Activated CD8-positive, alpha-beta memory T cell treated with anti-CD3 and anti-CD28 coated beads for 1 hour (primary cell): ENCODE measurements at places on chromosomes 2 and 18.

DNA sequence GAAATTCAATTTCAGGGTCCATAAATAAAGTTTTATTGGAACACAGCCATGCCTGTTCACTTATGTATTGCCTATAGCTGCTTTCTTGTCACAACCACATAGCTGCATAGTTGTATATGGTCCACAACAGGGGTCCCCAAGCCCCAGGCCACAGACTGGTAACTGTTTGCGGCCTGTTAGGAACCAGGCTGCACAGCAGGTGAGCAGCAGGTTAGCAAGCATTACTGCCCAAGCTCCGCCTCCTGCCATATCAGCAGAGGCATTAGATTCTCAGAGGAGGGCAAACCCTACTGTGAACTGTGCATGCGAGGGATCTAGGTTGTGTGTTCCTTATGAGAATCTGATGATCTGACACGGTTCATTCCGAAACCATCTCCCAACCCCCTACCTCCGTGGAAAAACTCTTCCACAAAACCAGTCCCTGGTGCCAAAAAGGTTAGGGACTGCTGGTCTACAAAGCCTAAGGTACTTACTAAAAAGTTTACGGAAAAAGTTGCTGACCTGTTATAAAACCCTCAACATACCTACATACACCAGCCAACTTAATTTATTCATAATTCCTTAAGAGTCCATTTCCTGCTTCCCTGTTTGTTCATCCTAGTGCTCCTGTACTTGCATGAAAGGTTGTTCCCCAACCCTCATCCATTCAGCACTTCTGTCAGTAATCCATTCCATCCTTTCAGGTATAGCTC is 40.1 kb downstream of the NDUFAF7 start:
- DNase-seq = no peak

DNA sequence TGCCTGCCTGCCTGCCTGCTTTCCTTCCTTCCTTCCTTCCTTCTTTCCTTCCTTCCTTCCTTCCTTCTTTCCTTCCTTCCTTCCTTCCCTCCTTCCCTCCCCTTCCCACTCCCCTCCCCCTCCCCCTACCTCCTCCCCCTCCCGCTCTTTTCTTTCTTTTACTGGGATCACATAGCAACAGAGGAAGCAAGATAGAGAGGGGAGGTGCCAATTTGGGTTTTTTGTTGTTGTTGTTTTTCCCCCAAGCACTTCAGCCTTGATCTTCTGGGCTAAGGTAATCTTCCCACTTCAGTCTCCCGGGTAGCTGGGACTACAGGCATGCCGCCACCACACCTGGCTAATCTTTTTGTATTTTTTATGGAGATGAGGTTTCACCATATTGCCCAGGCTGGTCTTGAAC is 20.0 kb downstream of the PPM1B start:
- no peak for DNase-seq

DNA sequence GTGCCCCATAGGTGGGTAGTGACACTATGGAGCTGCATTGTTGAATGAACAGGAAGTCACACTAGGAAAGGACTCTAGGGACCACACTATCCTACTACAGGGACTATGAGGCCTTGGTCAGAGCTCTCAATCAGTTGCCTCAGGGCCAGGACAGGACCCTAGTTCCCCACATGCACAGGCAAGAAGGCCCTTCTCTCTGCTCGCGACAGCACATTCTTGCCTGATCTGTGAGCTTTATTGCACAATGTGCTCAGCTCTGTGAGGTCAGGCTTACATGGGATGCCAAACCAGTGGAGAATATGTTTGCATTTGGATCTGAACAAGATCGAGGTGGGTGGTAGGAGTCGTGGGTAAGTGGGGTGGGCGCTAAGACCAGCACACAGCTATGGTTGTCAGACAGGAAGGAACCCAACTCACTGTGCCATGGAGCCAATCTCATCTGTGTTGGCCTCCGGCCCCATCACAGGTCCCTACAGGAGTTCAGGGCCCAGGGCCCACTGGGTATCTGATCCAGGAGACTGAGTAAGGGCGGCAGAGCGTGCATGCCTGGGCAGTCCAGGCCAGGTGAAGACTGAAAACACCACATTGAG is 8.0 kb downstream of the PCARE start:
- DNase-seq = no peak

GRCh38 chr18:21904856-21905255 is 164.3 kb downstream of the MIB1 start:
- DNase-seq = no peak

DNA sequence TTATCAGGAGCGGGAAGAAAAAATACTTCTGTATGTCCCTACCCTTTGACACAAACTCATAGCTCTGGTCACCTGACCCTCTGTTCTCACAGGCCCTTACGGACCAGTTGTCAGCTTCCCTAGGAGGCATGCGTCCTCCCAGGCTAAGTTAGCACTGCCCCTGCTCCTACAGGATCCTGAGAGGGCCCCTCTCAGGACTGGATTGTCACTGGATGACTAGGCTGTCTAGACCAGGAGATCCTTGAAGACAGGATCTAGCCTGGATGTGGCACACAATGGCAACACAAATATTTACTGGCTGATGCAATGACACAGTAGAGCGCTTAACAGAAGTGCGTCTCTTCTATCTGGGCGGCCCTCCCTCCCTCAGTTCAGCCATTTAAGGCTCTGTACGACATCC is 7.7 kb downstream of the FAM228A start:
- DNase-seq = no peak

GRCh38 chr2:582792-583528 is 94.2 kb downstream of the TMEM18 start:
- DNase-seq = no peak

DNA sequence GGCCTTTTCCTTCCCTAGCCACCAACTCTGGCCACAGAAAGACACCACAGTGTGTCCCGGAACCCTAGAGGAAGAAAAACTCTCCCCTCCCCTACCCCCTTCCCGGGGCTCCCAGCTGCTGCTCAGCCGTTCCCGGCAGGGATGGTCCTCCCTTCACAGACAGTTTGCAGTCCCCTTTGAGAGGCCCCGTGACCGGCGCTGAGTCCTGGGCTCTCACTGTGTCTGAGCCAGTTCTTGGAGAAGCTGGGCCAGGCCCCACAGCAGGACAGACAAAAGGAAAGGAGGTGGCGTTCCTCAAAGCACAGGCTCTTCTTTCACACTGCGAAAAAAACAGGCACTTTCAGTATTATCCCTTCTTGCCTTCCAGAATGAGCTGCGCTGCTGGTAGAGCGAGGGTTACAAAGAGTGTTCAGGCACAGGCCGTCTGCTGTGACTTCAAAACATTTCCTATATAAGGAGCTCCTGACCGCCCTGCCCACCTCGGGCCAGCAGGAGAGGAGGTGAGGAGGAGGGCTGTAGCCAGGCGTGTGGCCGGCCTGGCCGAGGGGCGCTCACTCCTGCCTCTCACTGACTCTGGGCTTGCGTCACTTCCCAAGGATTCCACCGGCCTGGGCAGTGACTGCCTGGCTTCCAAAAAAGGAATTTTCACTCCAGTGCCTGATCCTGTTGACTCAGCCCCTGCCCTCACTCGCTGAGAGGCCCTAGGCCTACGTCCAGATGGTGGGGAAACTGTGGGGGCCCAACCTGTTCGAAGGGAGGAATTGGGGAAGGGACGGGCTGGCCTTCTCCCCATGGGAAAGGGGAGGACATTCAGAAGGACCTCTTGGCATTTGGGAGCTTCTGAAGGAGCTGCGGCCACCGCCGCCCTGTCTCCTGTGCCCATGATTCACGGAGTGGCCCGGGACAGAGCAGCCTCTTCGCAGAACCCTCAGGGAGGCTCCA is 24.9 kb downstream of the CIDEA start:
- DNase-seq = no peak

DNA sequence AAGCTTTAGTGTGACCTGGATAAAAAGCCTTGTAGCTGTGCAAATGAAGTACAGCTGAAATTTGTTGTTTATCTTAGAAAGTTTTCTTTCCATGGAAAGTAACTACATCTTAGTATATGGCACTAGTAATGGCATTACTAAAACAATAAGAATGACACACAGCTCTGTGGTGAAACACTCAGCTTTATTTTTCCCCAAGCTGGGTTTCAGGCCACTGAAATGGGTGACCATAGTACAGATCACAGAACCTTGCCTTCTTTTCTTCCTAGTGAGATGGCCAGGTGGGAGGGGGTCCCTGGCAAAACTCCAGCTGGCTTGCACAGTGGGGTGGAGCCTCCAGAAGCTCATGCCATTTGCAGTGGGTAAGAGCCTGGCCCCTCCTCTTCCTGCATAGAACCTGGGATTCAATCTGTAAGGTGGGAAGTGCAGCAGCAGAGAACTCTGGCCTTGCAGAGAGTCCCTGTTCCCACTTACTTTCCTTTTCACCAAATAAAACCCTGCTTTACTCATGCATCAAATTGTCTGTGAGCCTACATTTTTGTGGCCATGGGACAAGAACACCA is 17.6 kb upstream of the GRP start:
- no peak for DNase-seq

DNA sequence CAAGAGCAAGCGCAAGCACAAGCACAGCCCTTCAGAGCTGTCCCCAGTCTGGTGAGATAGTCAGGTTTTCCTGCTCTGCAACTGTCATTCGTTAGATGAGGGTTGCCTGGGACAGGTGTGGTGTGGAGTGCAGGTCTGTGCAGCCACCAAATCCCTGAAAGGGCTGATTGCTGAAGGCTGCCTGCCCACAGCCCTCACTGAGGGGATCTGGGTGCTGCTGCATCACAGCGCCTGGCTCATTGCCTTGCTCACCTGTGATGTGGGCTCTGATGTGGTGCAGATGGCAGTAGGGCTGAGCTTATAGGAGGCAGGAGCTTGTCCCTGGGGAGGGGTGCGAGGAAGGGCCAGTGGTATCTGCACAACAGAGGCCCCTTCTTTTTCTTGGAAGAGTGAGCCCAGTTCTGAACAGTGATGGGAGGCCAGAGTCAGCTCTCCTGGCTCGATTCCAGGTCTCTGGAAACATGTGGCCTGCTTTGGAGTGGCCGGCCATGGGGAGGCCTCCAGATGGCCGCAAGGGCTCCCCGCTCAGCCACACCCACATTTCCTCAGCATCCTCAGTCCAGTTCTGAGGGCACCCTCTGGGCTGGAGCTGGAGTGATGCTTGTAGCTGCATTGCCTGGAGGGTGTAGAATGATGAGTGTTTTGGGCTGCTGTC is 11.4 kb downstream of the UBE2F start:
- no peak for DNase-seq

DNA sequence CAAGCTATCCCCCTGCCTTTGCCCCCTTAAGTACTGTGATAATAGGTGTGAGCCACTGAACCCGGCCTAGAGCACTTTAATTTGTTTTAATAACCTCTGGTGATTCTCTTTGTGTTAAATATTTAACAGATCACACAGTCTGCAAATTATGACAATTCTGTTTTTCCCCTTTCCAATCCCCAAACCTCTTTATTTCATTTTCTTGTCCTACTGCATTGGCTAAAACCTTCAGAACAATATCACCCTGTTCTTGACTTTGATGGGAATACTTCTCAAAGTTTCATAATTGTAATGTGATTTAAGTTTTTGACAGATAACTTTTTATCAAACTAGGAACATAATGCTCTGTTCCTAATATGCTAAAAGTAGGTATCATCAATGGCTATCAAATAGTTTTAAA is 44.5 kb downstream of the USP37 start:
- no peak for DNase-seq
